Activated naive CD8-positive, alpha-beta T cell treated with anti-CD3 and anti-CD28 coated beads, Interleukin-2, amount 10 ng/mL, durations not matched to agents 7 days and 5 days (primary cell): ENCODE measurements at places on chromosomes 7 and 10. TPM values are rescaled to one million over a fixed set of nuclear protein-coding genes. Genes with fewer than 3 reads are reported as not detected.

DNA sequence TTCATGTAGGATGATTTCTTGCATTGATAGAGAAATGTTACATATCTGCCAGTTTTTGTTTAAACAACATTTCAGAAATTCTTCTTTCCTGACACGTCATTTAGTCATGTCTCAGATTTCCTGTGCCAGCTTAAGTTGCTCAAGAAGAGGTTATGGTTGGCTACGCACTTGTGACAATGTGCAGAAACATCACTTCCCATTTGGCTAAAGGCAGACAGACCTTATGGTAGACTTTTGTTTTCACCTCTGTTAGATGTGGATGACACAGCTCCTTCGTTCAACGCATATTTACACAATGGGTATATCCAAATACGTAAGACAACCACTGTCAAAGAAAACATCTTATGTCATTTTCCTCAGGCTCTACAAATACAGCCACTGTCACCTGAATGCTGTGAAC is 125.8 kb downstream of the DOCK4 start:
- DNase-seq = no peak

Gene TES
- total RNA-seq = 121 TPM

Gene SPDYE3
- not detected for total RNA-seq

Gene MSS51
- total RNA-seq = 4.8 TPM

- peak; percentile 81 for DNase-seq
Measured at GRCh38 chr10:80535671-80536360, 1.9 kb upstream of the SH2D4B start.

Gene MOGAT3
- not detected for total RNA-seq

DNA sequence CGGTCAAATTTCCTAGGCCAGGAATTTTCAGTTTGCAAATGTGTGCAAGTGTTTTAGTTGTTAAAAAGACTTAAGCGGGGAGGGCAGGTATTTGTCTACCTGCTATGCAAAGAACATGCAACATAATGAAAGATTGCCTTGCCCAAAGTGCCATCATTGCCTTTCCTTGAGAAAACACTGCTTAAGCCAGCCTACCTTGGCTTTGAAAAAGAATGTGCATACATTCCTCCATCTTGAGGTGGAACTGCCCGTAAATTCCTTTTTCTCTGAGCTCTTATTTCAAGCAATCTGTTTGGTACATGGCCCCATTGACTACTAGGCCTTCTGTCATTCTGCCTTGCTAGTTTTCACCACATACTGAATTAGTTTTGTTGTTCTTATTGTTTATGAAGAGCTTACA is 29.3 kb downstream of the BZW2 start:
- DNase-seq = no peak

DNA sequence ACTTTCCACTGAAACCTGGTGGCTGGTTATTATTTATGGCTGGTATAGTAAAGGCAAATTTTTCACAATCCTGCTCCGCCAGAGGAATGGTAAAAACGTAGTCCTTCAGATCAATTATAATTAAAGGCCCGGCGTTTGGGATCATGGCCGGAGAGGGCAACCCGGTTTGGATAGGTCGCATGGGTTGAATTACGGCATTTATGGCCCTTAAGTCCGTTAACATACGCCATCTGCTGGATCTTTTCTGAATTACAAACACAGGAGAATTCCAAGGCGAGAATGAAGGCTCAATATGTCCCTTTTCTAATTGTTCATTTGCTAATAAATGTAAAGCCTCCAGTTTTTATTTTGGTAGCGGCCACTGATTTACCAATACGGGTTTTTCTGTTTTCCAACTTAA is 11.3 kb upstream of the TAS2R3 start:
- no peak for DNase-seq

GRCh38 chr7:3937605-3938004 is 636.6 kb downstream of the SDK1 start:
- no peak for DNase-seq

Gene BMPER
- total RNA-seq = not detected

Gene KIAA1549
- 1.1 TPM for total RNA-seq

Gene NUTM2D
- total RNA-seq = 4.1 TPM

DNA sequence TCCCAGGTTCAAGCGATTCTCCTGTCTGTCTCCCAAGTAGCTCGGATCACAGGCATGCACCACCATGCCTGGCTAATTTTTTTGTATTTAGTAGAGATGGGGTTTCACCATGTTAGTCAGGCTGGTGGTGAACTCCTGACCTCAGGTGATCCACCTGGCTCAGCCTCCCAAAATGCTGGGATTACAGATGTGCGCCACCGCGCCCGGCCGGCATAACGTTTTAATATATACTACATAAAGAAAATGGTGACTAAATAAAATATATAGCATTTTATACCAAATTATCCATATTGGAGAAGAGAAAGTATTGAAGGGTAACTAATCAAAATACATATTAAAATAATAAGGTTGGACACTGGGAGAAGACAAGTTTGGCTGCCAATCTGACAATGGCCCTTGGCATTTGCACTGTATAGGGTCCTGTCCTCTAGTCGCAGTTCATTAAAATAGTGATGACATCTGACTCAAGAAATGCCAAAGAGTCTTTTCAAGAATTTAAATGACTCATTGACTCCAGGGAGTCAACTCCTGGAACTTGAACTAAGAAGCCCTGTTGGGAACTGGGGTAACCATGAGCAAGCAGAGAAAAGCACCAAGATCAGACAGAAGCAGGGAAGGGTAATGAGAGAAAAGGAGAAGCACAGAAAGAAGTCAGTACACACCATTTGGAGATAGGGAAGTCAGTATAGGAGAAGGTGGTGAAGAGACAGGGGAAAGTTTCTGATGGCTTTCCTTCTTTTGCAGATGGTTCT is 91.1 kb downstream of the CH25H start:
- DNase-seq = no peak

Gene PLXNA4
- total RNA-seq = 16.5 TPM
